Stomach (tissue), 19 donors: ENCODE measurements at places on chromosomes 4 and X. TPM values are rescaled to one million over a fixed set of nuclear protein-coding genes. Genes with fewer than 3 reads are reported as not detected.

SOD3 gene
- total RNA-seq: 49.1 TPM

ZFP92 gene
- under 0.01 TPM for total RNA-seq

TAF7L gene
- total RNA-seq: 2.0 TPM

CFAP47 gene
- not detected for total RNA-seq

RAP1GDS1 gene
- total RNA-seq: 25.4 TPM

FMR1NB gene
- not detected for total RNA-seq

GTPBP6 gene
- total RNA-seq: 73.9 TPM

ESX1 gene
- total RNA-seq: not detected

DNASE1L1 gene
- 12.5 TPM for total RNA-seq

OCRL gene
- total RNA-seq: 23.6 TPM

CBLL2 gene
- not detected for total RNA-seq

PAGE5 gene
- not detected for total RNA-seq

BEX5 gene
- total RNA-seq: not detected

SLC2A9 gene
- 2.2 TPM for total RNA-seq

ASB12 gene
- total RNA-seq: not detected

WWC2 gene
- 31.2 TPM for total RNA-seq

PSAPL1 gene
- total RNA-seq: 37.5 TPM

TEX13D gene
- not detected for total RNA-seq

FAM53A gene
- not detected for total RNA-seq

PDE5A gene
- total RNA-seq: 115 TPM

RHOXF1 gene
- total RNA-seq: not detected

STAP1 gene
- not detected for total RNA-seq

REPS2 gene
- 29.7 TPM for total RNA-seq

AFF2 gene
- not detected for total RNA-seq

HPSE gene
- not detected for total RNA-seq

NUDT6 gene
- total RNA-seq: 10.5 TPM

RAB40AL gene
- not detected for total RNA-seq

CXCL8 gene
- 3.6 TPM for total RNA-seq

PTTG2 gene
- total RNA-seq: 1.8 TPM

ADD1 gene
- total RNA-seq: 1,174 TPM

TRIM61 gene
- not detected for total RNA-seq

GPRIN3 gene
- total RNA-seq: 16.0 TPM

LUZP4 gene
- not detected for total RNA-seq

PLK4 gene
- 10.4 TPM for total RNA-seq

LNX1 gene
- 22.2 TPM for total RNA-seq

KCNE5 gene
- total RNA-seq: not detected

GLOD5 gene
- not detected for total RNA-seq

XIAP gene
- 47.2 TPM for total RNA-seq

BANK1 gene
- 24.3 TPM for total RNA-seq

RPS6KA6 gene
- total RNA-seq: 0.29 TPM

ANOS1 gene
- total RNA-seq: 10.8 TPM

RBM46 gene
- not detected for total RNA-seq

GAGE12H gene
- not detected for total RNA-seq

SSX1 gene
- not detected for total RNA-seq

GAK gene
- 194 TPM for total RNA-seq

MAGEA2B gene
- total RNA-seq: not detected

MXRA5 gene
- total RNA-seq: 10.4 TPM

SEC24D gene
- 55.8 TPM for total RNA-seq

MAB21L2 gene
- not detected for total RNA-seq

HPGD gene
- 93.3 TPM for total RNA-seq

DCHS2 gene
- not detected for total RNA-seq

FBXW7 gene
- total RNA-seq: 22.8 TPM

HTN3 gene
- not detected for total RNA-seq

ADRA2C gene
- total RNA-seq: 3.6 TPM
